ENCODE measurements at places on chromosomes 2 and 18. TPM values are rescaled to one million over a fixed set of nuclear protein-coding genes. Genes with fewer than 3 reads are reported as not detected.

The PDK1 gene
- total RNA-seq, result 18.9 TPM

The IL1R2 gene
- 5.7 TPM for total RNA-seq

The AMER3 gene
- total RNA-seq, result not detected

The SLC14A1 gene
- 5.5 TPM for total RNA-seq

The CCDC142 gene
- total RNA-seq, result 25.0 TPM

The MAPK4 gene
- 0.89 TPM for total RNA-seq

The GALNT1 gene
- 64.9 TPM for total RNA-seq

The BIN1 gene
- 62.8 TPM for total RNA-seq

The CAVIN2 gene
- total RNA-seq, result 71.1 TPM

The GULP1 gene
- total RNA-seq, result 70.1 TPM

The CPO gene
- 0.89 TPM for total RNA-seq

The CDK15 gene
- total RNA-seq, result 2.3 TPM
